Stimulated activated CD4-positive, alpha-beta T cell treated with anti-CD3 and anti-CD28 coated beads, Interleukin-12 subunit alpha, Interleukin-12 subunit beta, amount 100 ng/mL, for 4 hours (primary cell): ENCODE measurements at places on chromosomes 5 and 9.
A peak's percentile ranks its signal among the peaks of the same experiment; 100 is the strongest.

GRCh38 chr9:116482740-116483139 is 204.4 kb upstream of the TRIM32 start:
- DNase-seq = no peak

- no peak for DNase-seq
These were observed 66.6 kb upstream of the RNU6ATAC start for GRCh38 chr9:134230942-134231325.

DNA sequence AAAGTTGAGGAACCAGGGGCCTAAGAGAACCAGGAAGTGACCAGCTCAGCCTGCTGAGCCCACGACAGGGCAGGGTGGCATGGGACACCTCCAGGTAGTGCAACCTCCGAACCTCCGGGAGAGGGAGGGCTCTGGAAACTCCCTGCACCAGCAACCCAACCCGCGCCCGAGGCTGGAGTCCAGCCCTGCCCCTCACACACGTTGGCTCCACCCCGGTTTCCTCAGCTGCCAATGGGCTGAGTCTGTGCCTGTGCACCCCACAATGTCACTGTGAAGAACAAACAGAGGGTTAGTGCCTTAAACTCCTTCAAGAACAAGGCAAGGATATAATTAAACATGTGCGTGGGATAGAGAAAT is 17.0 kb upstream of the UNC5A start:
- no peak for DNase-seq

DNA sequence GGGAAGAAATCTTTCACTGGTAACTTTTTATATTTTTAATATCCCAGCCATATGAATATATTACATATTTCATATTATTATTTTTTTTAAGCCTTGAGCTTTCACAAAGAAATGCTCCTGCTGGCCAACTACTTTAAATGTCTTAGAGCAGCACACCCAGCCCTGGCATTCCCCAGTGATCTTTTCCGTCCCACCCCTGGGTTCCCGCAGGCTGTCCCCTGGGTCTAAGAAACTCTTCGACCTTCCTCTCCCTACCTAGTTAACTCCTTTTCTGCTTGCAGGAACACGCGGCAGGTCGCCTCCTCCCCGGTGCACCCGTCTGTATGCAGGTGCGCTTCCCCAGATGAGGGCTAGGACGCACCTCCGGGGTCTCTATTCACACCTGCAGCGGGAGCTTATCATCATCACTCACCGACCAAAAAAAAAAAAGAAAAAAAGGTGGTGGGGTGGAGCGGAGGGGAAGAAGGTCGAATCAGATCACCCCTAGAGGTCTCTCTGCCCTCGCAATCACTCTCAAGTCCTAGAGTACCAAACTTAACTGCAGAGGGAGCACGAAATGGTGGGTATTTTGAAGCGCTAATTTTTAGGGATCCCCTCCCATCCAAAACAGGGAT is 696 bp downstream of the ZFP62 start:
- peak; percentile 29 for DNase-seq

GRCh38 chr5:134491841-134492442 is 33.5 kb upstream of the JADE2 start:
- no peak for DNase-seq

DNA sequence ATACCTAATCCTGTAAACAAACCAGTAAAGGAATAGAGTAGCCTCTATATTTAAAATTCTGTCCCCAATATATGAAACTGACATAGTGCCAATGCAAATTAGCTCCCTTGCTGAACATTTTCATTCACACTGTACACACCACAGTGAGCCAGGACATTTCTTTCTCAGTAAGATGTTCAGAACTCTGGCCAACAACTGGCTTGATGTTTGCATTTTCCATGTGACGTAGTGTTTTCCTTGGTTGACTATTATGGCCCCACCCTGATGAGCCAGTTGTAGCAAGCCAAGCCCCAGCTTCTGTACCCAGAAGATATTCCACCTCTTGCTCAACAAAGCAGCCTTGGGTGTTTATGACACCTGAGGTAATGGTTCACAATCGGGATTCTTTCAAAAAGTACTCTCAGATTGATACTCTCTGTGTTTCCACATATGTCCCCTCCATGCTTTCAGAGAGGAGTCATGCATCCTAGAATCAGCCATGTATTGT is 17.7 kb upstream of the ANXA1 start:
- DNase-seq = no peak

- no peak for DNase-seq
These were observed 103.4 kb downstream of the MED10 start for GRCh38 chr5:6274846-6275543.

GRCh38 chr5:132183723-132184122 is 43.9 kb downstream of the P4HA2 start:
- no peak for DNase-seq

GRCh38 chr5:112006721-112007120 is 249.7 kb upstream of the NREP start:
- no peak for DNase-seq

- no peak for DNase-seq
These were observed 231.2 kb downstream of the CHSY3 start for GRCh38 chr5:130135506-130135905.

- DNase-seq = no peak
These were observed 148.2 kb downstream of the C9orf50 start for GRCh38 chr9:129472651-129473102.

DNA sequence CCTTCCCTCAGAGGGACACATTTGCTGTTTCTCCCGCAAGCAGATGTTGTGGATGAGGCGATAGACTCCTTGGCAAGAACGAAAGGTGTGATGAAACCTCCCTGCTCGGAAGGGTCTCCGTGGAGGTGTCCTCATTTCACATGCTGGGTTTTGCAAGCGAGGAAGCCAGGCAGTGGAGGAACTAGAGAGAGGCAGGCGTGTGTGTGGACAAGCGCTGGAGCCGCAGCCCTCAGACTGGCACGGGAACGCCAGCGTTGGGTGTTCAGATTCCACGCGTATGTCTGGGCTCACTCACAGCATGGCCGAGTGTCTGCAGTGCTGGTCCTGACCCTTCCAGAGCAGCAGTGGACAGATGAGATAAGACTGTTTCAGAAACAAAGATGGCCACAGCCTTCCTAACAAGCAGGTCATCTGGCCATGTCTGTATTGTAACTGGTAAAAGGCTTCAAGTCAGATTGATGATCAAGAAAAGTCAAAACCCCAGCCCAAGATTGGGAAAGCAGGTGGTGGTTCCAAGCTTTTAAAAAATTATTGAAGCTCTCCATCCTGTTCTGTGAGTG is 35.0 kb upstream of the NCS1 start:
- no peak for DNase-seq

DNA sequence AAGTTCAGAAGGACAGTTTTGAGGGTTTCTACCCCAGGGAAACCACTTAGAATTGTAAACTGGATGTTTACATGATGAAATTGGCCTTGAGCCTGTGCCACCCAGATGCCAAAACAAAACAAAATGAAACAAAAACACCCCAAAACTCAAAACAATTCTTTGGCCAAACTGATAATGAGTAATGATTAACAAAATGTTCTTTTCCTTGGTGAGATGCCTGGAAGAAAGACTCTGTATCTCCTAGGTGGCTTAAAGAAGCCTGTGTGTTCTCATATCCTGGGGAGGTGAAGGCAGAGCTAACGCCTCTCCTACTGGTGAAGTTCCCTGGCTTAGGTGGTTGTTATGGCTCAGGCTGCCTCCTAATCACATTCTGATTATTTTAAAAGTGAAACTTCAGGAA is 120.5 kb downstream of the NPR3 start:
- DNase-seq = no peak

DNA sequence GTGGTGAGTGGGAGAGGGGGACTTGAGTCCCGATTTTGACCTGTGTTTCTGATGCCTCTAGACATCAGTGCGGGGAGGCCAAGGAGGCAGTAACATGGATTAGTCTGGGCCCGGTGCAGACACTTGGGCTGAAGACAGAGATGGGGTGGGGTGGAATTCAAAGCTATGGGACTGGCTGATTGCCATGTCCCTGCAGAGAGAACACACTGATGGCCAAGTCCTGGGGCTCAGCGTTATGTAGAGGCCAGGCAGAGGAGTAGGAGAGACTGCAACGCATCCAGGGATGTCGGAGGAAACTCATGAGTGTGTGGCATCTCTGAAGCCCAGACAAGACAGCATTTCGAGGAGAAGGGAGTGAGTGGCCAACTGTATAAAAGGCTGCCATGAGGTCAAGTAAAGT is 30.1 kb downstream of the PSD2 start:
- no peak for DNase-seq

DNA sequence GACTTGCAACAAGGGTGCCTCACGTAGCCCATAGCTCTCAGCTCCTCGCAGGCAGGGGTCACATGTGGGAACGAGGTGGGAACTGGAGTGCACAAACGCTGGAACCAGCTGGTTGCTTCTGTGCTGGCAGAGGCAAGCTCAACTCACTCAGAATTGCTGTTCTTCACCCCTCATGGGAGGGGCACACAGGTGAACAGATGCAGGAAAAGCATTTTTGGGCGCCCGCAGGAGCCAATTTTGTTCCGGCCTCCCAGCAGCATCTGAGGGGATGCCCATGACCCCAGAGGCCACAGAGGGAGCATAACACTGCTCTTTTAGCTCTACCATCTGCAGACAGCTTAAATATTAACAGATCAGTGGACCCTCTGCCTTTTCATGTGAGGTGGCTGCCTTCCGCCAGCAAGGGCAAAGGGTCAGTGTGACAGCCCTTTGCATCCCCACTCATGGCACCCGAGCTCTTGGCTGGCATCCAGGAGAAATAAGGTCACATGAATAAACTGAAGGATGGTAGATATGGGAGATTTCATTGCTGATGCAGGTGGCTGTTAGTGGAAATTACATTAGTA is 196.2 kb downstream of the SLCO4C1 start:
- DNase-seq = no peak

DNA sequence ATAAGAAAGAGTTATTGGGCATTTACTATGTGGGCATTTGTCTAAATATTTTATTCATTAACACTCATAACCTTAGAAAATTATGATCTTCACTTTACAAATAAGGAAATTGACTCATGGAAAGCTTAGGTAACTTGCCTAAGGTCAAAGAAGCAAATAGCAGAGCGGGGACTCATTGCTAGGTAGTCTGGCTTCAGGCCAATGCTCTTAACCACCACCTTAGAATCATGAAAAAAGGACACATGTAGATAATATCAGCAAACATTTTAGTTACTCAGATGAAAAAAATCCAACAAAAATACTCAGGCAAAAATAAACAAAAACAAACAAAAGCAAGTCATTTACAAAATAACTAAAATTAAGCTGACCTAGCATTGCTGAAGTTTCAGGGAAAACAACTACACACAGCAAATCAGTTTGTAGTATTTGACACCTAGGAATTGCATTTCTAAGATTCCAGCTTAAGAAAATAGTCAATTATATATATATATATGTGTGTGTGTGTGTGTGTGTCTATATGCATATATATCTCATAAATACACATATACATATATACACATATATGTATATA is 166.0 kb downstream of the HMHB1 start:
- DNase-seq = no peak

GRCh38 chr9:120611690-120612068 is 31.7 kb upstream of the CDK5RAP2 start:
- DNase-seq = no peak

- no peak for DNase-seq
These were observed 138.3 kb downstream of the RFK start for GRCh38 chr9:76255781-76256455.

- DNase-seq = no peak
These were observed 8.0 kb downstream of the PTCD2 start for GRCh38 chr5:72328172-72328571.

DNA sequence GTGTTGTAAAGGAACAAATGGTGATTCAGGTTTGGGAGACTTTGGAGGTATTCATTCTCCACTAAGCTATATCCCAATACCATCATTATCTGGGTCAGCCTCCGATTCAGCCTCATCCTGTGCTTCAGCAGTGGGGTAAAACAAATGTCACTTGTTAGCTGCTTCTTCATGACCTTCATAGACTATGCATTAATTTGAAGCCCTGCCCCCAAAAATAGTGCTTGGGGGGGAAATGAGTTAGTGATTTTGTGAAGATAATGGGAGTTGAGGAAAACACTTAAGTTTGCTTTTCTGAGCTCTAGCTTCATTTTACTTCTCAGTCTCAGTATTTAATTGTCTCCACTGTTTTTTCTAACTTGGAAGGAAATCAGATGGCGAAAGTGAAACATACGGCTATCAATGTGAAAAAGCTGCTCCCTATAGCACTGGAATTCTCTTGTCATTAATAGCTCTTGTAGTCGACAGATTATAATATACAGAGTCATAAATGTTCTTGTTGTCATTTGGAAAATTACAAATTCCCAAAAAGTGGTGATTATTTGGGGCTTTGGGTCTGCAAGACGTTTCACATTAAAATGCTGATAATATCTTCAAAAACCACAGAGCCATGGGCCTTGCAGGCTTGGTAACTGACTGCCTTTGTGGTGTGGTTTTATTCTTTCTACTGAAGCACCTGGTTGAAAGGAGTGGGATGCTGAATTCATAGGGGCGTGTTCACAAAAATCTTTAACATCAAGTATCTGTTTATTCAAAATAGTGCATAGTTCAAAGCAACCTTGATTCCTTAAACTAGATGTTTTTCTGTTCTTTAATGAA is 40.0 kb downstream of the PIK3R1 start:
- no peak for DNase-seq
